ENCODE measurements at places on chromosomes 5 and 9. TPM values are rescaled to one million over a fixed set of nuclear protein-coding genes. Genes with fewer than 3 reads are reported as not detected.

DNA sequence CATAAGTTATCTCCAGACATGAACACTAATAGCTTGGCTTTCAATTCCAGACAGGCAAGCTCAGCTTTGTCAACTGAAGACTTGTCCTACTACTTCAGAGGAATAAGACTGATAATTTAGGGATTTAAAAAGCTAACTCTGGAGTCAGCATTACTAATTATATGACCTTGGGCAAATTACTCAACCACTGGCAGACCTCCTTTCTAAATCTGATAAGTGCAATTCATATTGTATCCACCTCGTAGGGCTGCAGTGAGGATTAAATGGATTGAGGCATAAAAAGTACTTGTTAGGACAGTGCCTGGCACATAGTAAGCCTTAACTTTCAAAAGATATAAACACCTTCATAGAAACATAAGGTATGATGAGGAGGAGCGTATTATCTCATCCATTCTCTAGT lies 104.4 kb downstream of the KLHL3 start:
- DNase-seq: no peak

DNA sequence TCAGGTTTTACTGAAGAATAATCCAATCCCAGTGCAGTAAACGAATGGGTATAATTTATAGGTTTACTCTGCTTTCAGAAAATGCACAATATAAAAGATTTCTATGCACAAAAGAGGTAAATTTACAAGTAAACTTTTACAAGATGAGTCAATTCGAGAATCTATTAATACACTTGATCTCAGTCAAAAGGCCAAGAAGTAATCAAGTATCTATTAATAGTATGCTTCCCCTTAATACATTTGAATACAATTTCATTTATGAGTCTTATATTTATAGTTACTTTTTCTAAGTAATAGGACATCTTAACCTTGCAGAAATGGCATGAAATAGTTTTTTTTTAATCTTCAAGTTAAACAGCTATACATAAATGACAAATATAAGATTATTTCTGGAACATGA lies 355.2 kb upstream of the EFNA5 start:
- DNase-seq: no peak

- DNase-seq: no peak
These were observed 397.7 kb downstream of the TMEM38B start for GRCh38 chr9:106092083-106092482.

- no peak for DNase-seq
These were observed 53.6 kb downstream of the HMHB1 start for GRCh38 chr5:143865426-143866025.

The FABP6 gene
- total RNA-seq: not detected

The GZMA gene
- total RNA-seq: 365 TPM
